ENCODE measurements at places on chromosomes 3 and 15. TPM values are rescaled to one million over a fixed set of nuclear protein-coding genes. Genes with fewer than 3 reads are reported as not detected.
A peak's percentile ranks its signal among the peaks of the same experiment; 100 is the strongest.

- DNase-seq: no peak
Observed at GRCh38 chr3:156489462-156489911, 65.4 kb downstream of the SSR3 start.

DNA sequence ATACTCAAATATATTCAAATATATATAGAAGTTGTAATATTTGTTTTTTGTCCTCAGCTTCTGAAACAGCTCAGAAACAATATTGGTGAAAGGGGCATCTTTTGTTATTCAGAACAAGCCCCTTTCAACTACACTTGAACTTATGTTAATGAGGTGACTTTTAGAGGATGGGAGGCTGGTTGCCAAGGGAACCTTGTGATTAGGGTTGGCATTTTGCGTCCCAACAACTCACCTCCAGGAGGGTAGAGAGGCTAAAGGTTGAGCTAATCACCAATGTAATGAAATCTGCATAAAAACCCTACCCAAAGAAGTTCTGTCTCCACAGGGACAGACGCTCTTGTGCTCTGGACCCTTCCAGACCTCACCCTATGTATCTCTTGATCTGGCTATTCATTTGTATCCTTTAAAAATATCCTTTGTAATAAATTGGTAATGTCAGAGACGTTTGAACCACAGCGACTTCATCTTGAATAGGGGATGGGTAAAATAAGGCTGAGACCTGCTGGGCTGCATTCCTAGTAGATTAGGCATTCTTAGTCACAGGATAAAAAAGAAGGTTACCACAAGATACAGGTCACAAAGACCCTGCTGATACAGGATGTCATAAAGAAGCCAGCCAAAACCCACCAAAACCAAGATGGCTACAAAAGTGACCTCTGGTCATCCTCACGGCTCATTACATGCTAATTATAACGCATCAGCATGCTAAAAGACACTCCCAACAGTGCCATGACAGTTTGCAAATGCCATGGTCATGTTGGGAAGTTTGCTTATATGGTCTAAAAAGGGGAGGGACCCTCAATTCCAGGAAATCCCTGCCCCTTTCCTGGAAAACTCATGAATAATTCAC, 111.1 kb downstream of the FMN1 start:
- DNase-seq: no peak

DNA sequence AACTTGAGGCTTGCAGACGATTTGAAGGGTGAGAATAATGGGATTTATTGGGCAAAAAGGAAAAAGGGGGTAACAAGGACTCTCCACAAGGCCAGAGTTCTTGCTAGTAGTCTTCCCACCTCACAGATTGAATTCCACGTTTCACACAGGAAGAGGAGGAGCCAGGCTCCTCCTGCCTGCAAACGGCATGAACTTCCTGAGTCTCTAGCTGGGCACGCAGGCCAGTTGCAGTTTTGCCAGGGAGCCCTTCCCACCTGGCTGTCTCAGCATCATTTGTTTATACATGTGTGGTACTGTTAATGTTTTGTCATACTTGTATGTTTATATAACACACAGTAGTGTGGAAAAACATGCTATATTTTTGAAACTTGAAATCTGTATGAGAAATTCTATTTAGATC, 155.0 kb downstream of the NLGN1 start:
- DNase-seq: no peak

DNA sequence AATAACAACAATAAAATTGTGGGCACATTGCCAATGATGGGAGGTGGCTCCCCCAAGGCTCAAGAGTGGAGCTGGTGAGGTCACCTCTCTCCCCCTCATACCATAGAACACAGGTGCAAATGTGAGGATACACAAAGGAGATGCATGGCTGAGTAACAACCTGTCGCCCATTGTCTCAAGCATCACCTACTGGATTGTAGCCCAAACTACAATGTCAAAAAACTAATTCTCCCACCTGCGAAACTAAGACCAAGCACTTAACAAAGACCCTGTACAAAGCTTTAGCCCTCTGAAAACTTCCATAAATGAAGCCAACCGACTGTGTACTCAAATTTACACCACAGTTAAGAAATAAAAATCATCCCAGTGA, 50.4 kb upstream of the IGSF11 start:
- DNase-seq: no peak

- DNase-seq: no peak
Observed at GRCh38 chr15:45132844-45133560, 3.2 kb downstream of the DUOX1 start.

- DNase-seq: no peak
Observed at GRCh38 chr15:59223736-59224135, 17.1 kb downstream of the LDHAL6B start.

- no peak for DNase-seq
Observed at GRCh38 chr3:148796799-148797198, 30.8 kb upstream of the CPB1 start.

GRCh38 chr3:69691860-69692259, 47.4 kb upstream of the MITF start:
- no peak for DNase-seq

- peak; percentile 96 for DNase-seq
Observed at GRCh38 chr3:58052373-58053273, 44.4 kb downstream of the FLNB start.

The CAND2 gene
- total RNA-seq: 1.5 TPM

The FAM219B gene
- 23.2 TPM for total RNA-seq

The TICRR gene
- 8.6 TPM for total RNA-seq

The PHLDB2 gene
- 29.3 TPM for total RNA-seq

Data from SJSA1 (cell line).